ENCODE measurements at places on chromosomes 7 and 10.
A peak's percentile ranks its signal among the peaks of the same experiment; 100 is the strongest.

GRCh38 chr10:71399946-71400345, 3.2 kb downstream of the CDH23 start:
- DNase-seq, result no peak

DNA sequence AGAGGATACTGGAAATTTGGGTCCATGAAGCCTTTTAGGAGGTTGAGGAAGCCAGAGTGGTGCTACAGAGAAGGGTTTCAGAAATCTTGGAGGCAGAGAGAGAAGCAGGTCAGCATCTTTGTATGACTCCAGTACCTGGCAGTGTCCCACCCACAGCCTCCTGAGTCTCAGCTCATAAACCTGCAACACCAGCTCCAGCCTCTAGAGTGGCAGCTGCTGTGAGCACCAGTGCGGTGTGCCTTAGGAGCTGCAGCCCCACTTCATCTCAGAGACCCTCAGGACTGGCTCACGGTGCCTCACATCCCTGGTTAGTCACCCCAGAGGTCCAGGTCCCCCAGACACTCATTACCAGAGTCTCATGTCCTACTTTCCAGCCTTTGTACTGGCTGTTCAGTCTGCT, 84.8 kb upstream of the PRKAR2B start:
- DNase-seq, result no peak

DNA sequence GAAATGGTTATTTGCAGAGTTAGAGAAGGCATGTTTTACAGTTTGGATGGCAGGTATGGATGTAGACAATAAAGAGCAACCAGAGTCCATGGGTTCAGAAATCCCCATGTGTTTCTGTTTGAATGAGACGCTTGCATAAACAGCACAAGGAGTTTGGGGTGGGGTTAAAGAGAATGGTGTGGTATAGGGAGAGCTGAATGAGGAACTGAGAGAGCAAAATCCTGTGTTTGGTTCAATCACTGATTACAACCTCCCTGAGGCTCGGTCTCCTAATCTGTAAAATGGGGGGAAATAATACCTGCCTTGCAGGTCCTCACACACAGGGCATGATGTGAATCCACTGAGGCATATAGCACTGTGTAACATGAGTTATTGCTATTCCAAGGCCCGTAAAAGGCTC, 23.7 kb downstream of the CAV1 start:
- no peak for DNase-seq

GRCh38 chr10:82722273-82722672, 847.3 kb downstream of the NRG3 start:
- DNase-seq, result no peak

GRCh38 chr10:6215683-6216484, 13.2 kb downstream of the PFKFB3 start:
- DNase-seq, result no peak

DNA sequence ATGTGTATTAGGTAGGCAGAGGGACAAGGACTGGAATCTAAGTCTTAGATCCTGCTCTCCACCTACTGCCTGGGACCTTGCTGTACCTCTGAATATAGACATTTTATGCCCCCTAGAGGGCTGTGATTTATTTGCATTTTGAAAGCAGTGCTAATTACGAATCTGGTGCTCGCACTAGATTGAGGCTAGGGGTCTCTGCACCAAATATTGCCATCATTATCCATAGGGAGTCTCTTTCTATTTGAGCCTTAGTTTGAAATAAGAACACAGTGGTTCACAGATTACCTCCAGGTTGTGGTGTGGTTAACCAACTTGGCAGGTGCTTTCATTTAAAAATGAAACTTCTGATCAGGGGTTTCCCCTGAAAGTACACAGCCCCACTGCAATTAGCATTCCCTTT, 41.8 kb downstream of the CNNM1 start:
- DNase-seq, result peak; percentile 33

DNA sequence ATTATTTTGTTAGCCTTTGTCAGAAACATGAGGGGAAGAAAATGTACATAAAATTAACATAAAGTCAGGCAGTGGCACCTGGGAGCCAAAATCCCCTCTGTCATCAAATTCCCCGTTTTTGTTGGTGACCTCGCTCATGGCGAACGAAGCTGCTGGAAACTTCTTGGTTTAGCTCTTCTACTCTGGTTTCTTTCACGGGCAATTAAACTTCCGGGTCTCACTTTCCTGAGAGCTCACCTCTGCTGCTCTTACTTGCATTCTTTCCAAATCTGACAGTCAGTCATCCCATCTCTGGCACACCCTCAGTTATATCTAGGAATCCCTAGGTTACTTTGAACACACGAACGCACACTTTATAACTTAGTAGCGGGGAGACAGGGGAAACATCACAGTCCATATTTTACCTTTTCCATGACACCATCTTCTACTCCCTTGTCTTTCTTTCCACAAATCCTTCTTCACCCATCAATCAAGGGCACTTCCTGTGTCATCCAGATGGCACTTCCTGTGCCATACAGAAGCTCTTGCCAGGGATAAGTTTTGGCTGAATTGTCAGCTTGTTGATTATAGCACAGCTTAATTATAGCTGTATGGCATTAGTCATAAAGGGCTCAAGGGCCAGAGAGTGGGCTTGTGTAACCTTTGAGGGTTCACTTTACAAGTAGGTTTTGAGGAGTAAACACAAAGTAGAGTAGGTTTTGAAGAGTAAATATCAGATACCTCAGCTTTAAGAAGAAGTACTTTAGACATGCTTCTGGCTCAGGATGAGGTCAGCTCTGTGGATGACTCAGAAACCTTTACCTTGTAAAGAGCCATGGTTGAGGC, 105.1 kb downstream of the GATA3 start:
- peak; percentile 23 for DNase-seq

- DNase-seq, result no peak
Measured at GRCh38 chr7:104137971-104138370, 69.8 kb downstream of the ORC5 start.

Measured in HTR-8/SVneo (cell line).